ENCODE measurements at places on chromosomes 1 and 21.

- no peak for DNase-seq
Measured at GRCh38 chr21:42409366-42409765, 5.7 kb downstream of the UBASH3A start.

DNA sequence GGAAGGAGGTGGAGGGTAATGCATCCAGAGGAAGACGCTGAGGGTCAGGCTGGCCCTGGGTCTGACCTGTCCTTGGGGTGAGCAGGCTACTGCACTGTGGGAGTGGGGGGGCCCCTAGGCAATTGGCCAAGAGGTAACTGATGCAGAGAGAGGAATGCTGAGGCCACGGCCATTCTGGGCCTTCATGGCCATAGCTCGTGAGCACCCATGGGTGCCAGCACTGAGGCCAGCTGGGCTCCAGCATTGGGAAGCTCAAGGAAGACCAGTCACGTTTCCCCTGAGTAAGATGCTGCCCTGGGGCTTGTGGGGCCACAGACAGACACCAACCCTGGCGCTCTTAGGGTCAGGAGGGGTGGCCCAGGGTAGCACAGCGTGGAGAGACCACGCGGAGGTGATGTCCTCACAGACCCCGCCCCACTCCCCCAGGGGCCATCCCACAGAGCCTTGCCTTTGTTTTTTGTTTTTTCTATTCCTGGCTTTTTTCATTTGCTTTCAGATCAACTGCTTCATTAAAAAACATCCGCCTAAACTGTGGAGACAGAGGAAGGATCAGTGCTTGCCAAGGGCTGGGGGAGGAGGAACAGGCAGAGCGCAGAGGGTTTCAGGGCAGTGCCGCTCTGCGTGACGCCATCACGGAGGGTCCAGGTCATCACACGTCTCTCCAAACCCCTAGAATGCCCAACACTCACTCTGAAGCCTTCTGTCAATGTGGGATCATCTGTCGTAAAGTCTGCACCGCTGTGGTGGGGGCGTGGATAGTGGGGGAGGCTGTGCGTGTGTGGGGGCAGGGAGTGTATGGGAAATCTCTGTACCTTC lies 61.1 kb downstream of the SIK1 start:
- DNase-seq = no peak

GRCh38 chr1:156992215-156992614 lies 53.3 kb downstream of the ARHGEF11 start:
- no peak for DNase-seq

DNA sequence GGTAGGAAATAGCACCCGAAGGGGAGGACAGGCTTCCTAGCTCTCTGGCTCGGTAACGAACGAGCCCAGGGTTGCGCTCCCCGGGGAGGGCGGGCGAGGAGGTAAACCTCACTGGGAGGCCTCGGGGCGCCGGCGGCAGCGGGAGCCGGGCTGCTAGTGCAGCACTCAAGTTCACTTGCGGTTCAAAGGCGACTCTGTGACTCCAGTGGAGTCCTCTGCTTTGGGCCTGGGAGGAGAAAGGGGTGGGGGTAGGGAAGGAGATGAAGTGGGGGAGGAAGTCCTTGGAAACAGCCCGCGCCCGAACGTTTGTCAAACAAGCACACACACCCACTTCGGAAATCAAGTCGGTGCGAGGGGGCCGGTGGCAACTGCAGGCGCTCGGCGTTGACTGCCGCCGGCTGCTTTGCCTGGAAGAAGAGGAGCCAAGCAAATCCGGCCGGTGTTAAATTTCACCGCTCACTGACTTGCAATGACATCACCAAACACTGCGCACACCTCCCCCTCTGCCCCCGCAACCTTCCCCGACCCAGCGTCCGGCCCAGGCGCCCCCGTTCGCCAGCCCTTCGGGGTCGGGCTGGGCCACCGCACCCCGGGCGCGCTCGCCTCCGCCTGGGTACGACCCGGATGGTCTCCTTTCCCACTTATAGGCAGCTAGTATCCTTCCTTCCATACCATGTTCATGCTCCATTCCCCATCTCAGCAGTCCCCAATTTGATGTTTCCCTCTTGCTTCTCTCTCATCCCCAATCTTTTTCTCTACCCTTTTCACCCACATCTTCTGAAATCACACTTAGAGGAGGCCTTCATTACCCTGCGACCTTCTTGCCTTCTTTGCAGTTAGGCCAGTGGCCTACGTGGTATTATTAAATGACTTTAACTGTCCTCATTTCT lies at the start of gene COL24A1:
TSS of gene COL24A1 (minus strand) at position 207 of the 890 bp plus-strand sequence. CDS start 376 bp downstream, outside the sequence.
- no peak for DNase-seq

GRCh38 chr1:171636141-171636540 lies 14.1 kb downstream of the MYOCOS start:
- DNase-seq = no peak

- no peak for DNase-seq
Measured at GRCh38 chr1:190170321-190170720, 307.3 kb downstream of the BRINP3 start.

- DNase-seq = no peak
Measured at GRCh38 chr1:117698398-117699160, 92.7 kb downstream of the TENT5C start.

- no peak for DNase-seq
Measured at GRCh38 chr1:59428828-59429227, 131.9 kb downstream of the FGGY start.

DNA sequence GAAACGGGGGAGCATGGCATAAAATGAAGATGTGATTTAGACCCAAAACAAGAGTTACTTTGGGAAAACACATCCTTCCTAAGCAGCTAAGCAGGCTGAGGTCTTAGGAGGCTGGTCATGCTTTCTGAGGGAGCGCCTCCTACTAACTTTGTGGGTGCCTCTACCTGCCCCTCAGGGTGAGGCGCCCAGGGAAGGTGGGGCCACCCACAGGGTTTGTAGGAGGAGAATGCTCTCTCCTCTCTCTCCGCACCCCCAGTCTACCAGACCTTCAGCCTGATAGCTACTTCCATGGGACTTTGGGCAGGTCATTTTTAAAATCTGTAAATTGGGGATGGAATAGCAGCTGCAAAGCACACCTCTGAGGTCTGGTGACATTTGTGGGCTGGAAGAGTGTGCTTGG lies 23.8 kb downstream of the SLC27A3 start:
- DNase-seq = no peak
